Pons (tissue), 1 donor: ENCODE measurements at places on chromosomes 1 and 21.
A peak's percentile ranks its signal among the peaks of the same experiment; 100 is the strongest.

GRCh38 chr1:6483017-6483760 lies 8.3 kb downstream of the PLEKHG5 start:
- no peak for DNase-seq

DNA sequence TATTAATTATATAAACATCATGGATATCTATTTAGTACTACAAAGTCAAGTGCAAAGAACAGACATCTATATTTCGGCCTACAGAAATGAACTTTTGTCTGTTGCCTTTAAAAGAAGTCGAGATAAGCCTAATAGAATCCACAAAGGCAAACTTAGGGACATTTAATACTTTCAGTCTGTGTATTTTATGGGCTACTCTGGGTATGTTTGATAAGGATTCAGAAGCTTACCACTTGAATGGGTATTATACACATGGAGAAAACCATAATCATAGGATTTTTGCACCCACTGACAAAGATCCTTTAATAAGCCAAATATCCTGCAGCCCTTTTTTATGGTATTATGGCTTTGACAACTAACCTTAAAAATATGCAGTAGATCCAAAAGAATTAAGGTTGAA lies 224.8 kb downstream of the LMO4 start:
- DNase-seq = no peak

- DNase-seq = no peak
Observed at GRCh38 chr1:84632673-84633434, 57.4 kb downstream of the SSX2IP start.

DNA sequence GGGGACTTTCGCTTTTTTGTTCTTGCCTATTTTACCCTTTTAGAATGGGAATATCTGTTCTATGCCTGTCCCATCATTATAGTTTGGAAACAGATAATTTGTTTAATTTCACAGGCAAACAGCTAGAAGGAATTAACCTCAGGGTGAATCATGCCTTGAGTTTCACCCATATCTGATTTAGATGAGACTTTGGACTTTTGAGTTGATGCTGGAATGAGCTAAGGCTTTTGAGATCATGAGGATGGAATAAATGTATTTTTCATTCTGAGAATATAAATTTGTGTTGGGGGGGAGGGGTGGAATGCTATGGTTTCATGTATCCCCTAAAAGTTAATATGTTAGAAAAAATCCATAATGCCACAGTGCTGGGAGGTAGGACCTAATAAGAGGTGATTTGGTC lies 56.1 kb upstream of the TACSTD2 start:
- DNase-seq = no peak

GRCh38 chr1:205248793-205249601 lies 21.3 kb downstream of the TMCC2 start:
- DNase-seq = peak; percentile 89

GRCh38 chr1:206694171-206695124 lies 9.7 kb downstream of the MAPKAPK2 start:
- DNase-seq = no peak

DNA sequence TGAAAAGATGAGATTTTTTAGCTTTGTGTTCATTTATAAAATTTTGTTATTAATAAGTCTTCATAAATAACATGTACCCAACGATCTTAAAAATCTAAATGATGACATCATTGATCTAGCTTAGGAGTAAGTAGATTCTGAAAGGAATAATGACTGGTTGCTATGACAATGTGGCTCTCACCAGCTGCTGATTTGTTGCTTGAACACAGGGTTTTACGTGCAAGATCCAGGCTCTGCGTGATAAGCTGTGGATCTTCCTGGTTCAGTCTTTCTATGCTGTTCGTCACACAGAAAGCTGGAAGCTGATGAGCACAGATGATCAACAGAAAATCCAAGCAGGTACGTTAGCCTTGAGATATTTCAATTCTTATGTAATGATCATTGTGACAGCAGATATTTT lies 49.1 kb upstream of the C1orf146 start:
- DNase-seq = peak; percentile 42

DNA sequence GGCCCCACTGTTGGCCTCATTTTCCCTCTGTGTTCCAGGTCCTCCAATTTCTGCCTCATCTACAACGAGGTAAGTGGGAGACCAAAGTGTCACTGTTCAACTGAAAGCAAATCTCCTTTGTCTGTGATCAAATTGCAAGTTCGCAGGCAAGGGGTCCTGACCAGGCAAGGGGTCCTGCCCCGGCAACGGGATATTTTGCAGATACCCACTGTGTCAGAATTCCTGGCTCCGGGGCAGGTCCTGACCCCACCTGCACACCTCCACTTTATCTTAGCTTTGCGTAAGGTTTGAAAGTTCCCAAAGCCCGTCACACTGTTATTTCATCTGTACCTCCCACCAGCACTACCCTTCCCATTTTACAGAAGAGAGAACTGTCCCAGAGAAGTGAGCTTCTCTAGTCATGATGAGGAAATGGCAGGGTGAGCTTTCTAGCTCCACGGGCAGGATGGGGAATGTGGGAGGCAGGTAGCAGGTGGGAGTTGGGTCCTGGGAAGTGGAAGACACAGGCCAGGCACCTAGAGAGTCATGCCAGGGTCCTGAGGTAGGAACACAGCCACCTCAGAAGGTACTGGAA lies 32.0 kb upstream of the CSF1 start:
- DNase-seq = no peak

DNA sequence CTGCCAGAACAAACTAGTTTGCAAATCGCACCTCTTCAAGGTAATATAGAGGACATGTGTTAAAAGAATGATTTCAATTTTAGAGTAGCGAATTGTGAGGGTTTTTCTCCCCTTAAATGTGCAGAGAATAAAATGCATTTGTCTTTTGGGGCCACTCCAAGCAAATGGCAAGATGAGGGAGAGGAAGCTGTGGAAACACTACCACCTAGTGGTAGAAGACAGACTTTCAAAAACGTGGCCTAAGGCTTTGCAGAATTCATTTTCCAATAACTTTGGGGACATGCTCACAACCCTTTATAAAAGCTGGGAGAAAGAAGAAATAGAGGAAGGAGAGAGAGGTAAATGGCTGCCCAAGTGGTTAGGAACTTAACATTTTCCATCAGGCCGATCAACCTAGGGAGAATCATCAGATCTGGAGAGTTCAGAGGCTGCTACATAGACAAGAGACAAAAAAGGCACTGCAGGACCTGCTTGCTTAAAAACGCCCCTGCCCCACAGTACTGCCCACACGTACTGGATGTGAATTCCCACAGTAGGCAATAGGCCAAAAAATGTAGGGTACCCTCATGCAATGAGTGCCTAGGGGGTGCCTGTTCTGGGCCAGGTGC lies 15.7 kb upstream of the RCAN1 start:
- DNase-seq = peak; percentile 81

GRCh38 chr1:148158341-148159003 lies 6.4 kb upstream of the NBPF11 start:
- no peak for DNase-seq

DNA sequence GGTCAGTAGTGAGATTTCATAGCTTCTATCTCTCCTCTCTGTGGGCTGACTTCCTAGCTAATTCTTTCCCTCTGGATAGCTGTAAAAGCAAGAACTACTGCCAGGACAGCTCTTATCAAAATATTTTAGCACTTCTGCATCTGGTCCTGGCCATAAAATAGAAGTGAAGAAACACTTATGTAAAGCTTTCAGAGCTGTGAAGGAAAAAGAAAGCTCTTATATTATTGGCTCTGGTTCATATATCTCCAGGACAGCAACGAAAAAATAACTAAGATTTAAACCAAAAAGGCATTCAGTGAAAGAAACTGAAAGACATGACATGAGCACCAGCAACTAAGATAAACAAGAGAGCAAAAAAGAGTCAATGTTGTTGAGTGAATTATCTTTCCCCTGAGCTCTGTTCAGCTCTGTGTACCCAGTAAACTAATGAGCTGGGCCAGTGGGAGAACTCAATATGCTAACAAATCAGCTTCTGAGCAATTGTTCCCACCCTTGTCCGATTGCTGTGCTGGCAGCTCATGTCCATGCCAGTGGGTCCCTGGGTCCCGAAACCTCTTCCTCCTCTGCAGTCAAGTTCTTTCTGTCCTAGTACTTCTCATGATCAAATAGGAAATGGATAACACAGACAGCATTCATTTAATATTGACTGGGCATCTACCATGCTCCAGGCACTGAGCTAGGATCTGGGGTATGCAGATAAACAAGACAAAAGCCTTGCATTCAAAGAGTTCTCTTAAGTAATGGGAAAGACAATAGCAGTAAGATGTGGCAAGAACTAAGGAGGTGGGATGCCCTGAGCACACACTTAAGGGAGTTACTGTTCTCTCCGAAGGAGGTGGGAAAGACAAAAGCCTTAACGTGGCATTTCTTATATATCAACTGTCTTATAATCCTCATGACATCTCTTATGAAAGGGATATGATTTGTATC lies 45.3 kb upstream of the MAN1A2 start:
- DNase-seq = no peak

DNA sequence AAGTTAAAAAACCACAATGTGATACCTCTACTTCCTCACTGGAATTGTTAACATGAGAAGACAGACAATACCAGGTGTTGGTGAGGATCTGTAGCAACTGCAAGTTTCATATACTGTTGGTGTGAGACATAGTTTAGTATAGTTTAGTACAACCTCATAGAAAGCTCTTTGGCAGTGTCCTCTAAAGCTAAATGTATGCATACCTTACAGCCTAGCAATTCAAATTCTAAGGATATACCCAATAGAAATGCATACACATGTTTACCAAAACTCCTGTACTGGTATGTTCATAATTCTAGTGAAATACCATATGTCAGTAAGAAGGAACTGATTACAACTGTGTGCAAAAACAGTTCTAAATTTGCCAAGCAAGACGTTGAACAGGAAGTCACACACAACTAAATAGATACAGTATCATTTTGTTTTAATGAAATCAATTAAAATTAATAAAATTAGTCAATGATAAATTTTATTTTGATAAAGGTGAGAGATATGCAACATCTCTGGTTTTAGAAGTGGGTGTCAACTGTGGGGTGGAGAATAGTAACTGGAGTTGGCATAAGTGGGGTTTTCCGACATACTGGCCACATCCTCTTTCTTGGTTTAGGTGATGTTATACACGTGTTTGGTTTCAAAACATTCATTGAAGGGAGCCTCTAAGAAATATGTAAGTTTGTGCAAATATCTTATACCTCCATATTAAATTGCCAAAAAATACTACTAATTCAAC lies 450.7 kb downstream of the PTPRC start:
- no peak for DNase-seq

DNA sequence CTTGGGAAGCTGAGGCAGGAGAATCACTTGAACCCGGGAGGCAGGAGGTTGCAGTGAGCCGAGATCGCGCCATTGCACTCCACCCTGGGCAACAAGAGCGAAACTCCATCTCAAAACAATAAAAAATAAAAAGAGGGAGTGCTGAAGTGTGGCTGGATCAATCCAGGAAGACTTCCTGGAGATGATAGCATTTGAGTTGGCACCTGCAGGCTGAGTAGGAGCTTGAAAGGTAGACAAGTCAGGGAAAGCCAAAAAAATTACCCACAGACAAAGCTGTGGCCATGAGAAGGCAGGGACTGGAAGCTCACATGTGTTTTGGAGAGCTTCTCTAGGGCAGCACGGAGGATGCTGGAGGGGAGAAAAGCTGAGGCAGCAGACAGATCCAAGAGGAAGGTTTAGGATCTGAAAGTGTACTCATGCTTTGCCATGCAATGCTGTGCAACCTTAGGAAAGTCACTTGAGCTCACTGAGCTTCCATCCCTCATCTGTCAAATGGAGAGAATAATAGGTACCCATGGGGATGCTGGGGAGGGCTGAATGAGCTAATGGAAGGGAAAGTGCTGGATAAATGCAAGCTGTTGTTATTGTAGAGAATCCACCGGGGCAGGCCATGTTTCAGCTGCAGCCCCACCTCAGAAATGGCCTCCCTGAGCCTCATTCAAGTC lies 26.0 kb upstream of the SYNC start:
- no peak for DNase-seq

DNA sequence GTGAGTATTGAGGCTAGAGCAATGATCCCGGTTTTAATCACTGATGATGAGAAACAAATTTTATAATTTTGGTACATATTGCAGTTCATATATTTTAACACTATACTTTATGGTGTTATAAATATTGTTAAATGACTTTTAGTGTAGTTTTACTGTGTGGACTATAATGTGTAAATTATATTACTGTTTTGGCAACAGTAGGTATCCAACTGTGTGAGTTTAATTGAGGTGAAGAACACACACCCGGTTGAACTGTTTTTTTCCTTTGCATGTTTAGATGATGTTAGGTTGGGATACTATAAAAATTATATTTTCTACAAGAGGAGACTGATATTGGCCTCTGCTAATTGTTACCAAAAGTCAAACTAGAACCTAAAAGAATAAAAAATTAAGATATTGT lies 166.5 kb downstream of the SDCCAG8 start:
- DNase-seq = no peak

DNA sequence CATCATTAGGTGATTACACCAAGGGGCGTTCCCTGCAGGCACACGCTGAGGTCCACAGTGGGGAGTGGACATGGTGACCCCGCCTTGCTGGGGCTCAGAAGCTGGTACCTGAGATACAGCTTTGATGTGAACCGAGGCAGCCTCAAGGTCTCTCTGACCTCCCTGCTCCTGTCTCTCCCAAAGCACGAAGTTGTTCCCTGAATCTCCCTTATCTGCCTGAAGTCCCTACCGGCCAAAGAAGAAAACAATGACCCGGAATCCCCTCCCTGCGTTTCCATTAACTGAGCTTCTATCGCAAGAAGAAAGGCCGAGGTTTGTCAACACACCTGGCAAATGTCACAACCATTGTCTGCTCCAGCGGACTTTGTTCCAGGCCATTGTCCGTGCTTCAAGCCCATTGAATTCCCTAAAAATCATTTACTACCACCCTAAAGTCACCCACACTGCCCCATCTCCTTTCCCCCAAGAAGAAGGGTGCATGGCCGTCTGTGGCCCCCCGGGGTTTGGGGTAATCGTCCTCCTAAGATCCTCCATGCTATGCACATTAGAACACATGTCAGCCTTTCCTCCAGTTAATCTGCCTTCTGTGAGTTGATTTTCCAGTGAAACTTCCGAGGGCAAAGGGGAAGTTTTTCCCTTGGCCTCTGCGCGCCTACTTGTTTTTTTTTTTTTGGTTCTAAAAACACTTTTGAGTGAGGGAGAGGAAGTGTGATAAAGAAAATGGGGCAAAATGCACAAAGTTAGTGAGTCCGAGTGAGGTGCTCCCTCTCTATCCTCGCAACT lies 48.1 kb upstream of the COL18A1 start:
- DNase-seq = no peak

GRCh38 chr1:173768206-173768605 lies 53.4 kb downstream of the KLHL20 start:
- no peak for DNase-seq

GRCh38 chr1:224867715-224868114 lies 61.8 kb upstream of the DNAH14 start:
- DNase-seq = no peak

- DNase-seq = no peak
Observed at GRCh38 chr1:202067188-202067974, 55.3 kb upstream of the GPR37L1 start.

GRCh38 chr1:178057912-178058534 lies 35.9 kb upstream of the RASAL2 start:
- DNase-seq = no peak

GRCh38 chr1:187685333-187685732 lies 856.6 kb downstream of the PLA2G4A start:
- no peak for DNase-seq

DNA sequence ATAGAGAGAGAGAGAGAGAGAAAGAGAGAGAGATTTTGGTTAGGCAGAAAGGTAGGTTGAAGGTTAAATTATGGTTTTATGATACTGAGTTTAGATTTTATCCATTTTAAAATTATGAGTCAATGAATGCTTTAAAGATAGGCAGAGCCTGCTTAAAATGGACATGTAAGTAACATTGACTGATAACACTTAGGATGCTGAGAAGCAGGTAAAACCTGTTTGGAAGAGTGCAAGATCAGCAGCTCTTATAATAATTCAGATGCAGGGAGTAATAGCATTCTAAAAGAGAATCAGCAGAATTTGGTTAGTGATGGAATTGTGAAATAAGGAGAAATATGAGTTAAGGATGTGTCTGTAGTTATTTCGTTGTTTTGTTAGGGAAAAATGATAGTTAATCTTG lies 446.6 kb downstream of the PLA2G4A start:
- no peak for DNase-seq
